ENCODE measurements at places on chromosomes 16 and 17.

- DNase-seq = no peak
Measured at GRCh38 chr17:79630126-79630525, 19.3 kb upstream of the RBFOX3 start.

DNA sequence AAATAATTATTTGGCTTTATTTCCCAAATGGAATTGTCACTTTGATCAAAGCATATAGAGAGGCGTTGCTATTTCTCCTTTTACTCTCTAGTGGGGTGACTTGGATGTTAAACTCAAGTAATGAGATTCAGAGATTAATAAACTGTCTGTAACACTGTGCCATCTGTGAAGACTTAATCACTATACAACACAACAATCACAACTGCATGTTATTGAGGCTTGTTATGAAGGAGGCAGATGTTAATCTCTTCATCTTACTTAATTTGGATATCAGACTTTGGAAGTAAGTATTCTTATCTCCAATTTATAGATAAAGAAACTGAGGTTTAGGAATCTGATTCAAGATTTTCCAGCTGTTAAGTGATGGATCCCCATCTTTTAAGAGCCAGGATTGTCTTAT is 132.5 kb downstream of the CNTNAP4 start:
- no peak for DNase-seq

GRCh38 chr17:40361925-40362695 is 2.4 kb downstream of the GJD3 start:
- DNase-seq = no peak

DNA sequence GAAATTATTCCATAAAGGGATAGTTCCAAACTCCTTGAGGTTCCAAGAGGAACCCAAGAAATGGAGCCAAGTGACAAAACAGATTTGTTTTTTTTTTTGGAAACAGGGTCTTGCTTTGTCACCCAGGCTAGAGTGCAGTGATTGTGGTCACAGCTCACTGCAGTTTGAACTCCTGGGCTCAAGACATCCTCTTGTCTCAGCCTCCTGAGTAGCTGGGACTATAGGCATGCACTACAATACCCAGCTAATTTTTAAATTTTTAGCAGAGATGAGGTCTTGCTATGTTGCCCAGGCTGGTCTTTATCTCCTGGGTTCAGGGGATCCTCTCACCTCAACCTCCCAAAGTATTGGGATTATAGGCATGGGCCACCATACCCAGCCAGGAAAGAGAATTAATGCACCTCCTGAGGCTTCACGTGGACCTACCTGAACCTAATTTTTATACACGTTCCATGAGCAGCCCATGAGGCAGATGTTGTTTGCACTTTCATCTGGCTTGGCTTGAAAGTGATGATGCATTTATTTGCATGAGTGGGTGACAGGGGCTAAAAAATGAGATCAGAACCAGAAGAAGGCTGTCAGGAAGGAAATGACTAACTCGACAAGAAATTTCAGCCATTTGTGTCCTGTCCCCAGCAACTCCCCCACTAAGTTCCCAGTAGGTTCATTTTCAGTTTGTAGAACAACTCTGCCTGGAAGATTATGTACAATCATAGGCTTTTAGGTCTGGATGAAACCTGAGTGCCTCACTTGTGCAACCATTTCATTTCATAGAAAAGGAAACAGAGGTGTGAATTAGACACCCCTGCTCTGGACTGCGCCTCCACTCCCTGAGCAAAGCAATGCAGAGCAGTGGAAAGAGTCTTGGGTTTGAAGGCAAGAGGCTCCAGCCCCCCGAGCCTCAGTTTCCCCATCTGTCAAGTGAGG is 10.3 kb upstream of the IRF8 start:
- DNase-seq = no peak

DNA sequence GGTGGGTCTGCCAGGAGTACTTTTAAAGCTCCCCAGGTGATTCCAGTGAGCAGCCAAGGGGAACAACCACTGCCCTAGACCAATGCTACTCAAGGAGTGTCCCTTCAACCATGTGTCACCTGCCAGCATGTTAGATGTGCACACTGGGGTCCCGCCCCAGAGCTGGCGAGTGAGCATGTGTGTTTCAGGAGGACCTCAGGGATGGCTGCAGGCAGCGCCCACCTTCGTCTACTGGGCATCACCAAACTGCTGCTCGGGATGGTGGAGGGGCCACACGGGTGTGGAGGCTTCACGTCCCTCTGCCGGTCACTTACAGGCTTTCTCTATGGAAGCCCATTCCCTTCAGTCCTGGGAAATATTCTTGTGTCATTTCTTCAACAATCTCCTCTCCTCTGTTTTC is 29.0 kb upstream of the DOC2B start:
- no peak for DNase-seq

- no peak for DNase-seq
Measured at GRCh38 chr17:39219647-39220154, 6.0 kb downstream of the STAC2 start.

- DNase-seq = no peak
Measured at GRCh38 chr16:87366288-87366687, 17.3 kb downstream of the FBXO31 start.

- DNase-seq = no peak
Measured at GRCh38 chr16:14345512-14346115, 274.5 kb downstream of the MRTFB start.

DNA sequence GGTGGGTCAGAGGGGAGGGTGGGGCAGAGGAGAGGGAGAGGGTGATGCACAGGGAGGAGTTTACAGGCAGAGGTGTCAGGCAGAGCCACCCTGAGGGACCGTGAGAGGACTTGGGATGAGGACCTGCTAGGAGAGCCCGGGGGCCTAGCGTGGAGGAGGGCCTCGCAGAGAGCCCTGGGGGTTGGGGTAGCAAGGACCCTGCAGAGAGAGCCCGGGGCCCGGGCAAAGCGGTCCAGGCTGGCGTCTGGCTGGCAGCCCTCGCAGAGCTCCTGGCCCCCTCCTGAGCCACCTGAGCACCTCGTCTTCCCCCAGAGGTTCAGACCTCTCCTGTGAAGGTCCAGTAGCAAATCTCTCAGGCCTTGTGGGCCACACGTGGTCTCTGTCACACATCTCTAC is 42.0 kb upstream of the ZNF469 start:
- no peak for DNase-seq

DNA sequence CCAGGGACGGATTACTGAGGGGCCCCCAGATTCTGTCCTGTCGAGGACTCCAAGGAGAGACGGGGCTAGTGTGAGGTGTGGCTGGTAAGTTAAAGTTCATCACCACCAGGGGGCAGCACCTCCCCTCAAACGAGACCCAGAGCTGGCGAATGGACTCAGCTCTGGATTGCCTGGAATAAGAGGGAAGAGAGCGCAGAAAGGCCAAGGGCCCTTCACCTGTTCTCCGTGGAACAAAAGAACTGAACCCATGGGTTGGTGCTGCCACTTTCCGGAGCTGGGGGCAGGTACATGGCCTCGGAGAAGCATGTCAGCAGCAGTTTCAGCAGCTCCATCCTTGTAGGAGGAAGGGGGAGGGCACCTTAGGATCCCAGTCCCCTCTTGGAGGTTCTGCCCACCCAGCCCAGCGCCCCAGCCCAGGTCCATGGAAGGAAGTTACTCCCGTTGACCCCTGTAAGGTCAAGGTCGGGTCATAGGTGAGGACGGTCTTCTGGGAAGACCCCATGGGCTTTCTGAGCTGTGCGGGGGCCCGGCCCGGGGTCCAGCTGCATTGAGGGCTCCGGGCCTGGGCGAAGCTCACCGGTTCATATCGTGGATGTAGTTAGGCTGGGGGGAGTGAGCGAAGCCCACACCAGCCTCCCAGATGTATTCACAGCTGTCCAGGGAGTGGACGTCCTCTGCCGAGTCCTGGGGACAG is 10.8 kb downstream of the HID1 start:
- peak; percentile 80 for DNase-seq

- no peak for DNase-seq
Measured at GRCh38 chr16:709566-710499, 4.2 kb upstream of the FBXL16 start.

- DNase-seq = no peak
Measured at GRCh38 chr16:85479972-85480726, 133.0 kb upstream of the GSE1 start.

GRCh38 chr17:38352245-38353085 is 821 bp downstream of the SOCS7 start:
- DNase-seq = no peak
